ENCODE measurements at places on chromosomes 4 and X.

DNA sequence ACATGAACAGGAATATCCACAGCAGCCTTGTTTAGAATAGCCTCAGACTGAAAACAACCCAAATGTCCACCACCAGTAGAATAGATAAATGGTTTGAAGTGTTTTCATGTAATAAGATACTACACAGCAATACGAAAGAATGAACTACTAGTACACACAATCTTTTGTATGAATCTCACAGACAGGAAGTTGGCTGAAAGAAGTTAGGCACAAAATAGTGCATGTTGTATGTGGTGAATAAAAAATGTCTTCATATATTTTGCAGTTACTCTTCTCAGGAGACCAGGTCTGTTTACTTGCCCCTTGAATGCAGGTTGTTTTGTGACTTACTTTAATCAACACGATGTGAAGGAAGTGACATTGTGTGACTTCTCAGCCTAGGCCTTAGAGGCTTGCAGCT is 75.9 kb upstream of the LEF1 start:
- no peak for DNase-seq

GRCh38 chr4:52037689-52038102 is 403 bp downstream of the SGCB start:
- no peak for DNase-seq

GRCh38 chr4:179225594-179225993 is 1783.4 kb upstream of the AGA start:
- no peak for DNase-seq

DNA sequence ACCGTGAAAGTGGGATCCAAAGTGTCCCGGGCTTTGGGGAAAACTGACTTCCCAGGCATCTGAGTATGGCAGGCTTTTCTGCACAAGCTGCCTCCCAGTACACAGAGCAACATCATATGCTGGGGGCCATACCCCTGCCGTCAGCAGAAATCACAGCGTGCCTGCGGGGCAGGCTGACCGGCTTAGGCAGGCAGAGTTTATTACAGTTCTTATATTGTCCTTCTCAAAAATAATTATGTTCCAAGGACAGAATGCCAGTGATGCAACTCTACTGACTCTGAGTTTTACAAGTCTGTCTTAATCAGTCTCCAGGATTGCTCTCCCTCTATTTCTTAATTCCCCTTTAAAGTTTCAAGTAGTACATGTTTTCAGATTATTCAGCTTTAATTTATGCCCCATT is 37.0 kb downstream of the IL21 start:
- no peak for DNase-seq

DNA sequence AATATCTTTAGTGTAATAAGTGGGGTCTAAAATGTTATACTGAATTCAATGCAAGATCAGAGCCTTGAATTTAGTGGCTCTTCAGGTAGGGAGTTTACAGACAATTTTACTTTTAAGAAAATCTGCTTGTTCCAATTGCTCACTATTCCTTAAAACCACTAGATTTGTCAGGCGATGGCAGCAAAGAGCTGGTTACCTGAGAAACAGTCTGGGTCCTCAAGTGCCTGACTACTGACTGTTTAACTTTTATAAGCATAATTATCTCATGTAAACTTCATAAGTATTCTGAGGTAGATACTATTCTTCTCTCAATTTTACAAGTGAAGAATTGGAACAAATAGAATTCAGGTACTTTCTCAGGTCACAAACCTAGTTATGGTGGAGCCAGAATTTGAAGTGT is 84.3 kb downstream of the RRAGB start:
- DNase-seq, result no peak
